NCI-H526 treated with DMSO at 0.1 percent for 48 hours (cell line): ENCODE measurements at places on chromosomes 1 and 21.

DNA sequence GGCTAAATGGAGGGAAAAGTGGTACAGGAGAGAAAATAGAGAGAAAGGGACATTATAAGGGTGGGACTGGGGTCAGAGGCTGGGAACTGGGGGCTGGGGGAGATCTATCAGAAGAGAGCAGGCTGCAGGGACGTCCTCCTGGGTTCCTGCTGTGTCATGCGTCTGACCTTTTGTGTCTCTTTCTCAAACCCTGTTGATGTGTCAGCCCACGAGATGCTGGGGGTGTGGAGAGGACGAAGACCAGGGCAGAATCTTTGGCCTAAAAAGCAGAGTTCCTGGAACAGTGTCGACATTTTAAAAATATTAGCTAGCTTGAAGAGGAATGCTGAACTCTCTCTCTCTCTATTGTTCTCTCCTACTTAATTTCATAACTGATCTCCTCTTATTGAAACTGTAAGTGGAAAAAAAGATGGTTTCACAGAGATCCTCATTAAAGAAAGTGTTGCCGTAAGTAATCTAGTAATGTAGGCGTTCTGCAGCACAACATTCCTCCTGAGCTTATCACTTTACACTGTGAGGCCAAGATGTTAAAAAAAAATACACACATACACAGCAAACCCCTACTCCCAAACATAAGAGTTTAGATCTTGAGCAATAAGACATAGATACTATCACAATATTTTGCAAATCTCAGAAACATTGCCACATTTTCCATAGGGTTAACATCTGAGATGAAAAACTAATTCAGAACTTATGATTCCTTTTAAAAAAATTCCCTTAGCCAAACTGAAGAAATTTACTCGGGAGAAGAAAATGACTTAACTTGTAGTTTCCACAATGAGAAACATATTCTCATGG lies 52.6 kb downstream of the RUNX1 start:
- no peak for DNase-seq

GRCh38 chr1:210445485-210445884 lies 116.8 kb downstream of the HHAT start:
- DNase-seq, result no peak

GRCh38 chr1:52668711-52669110 lies 29.4 kb downstream of the COA7 start:
- DNase-seq, result no peak

DNA sequence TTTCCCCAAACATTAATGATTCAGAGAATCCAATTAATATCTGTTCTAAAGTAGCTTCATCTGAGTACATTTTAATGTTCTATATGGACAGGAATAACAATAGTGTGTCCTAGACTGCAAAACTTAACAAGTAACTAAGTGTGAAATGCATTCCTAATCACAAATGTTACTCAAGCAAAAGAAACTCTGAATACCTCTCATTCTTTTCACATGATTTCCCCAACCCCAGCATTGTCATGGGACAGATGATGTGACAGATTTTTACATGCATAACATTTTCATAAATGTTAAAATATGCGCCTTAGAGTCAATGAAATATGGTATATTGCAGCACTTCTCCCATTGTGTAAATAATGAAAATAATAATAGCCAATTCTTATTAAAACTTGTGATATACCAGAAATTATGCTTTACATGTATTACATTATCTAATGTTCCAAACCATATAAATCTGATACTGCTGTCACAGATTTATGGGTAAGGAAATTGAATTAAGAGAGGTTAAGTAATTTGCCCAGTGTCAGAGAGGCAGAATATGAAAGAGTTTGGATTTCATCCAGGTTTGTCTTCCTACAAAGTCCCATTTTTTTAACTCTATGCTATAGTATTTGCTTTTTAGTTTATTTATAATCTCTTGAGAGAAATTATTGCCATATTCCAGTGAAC lies 269.4 kb downstream of the LRRC7 start:
- no peak for DNase-seq

DNA sequence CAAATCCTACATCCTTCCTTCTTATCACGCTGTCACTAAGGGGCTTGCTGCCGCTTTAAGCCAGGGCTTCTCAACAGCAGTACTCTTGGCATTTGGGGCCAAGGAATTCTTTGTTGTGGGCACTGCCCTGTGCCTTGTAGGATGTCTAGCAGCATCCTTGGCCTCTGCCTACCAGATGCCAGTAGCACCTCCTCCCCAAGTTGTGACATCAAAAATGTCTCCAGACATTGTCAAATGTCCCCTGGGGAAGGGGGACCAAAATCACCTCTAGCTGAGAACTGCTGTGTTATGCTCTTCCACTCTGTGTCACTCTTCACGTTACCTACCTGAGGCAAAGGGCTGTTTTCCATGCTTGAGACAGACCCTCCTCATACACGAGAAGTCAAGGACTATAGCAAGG lies 400.3 kb upstream of the POU3F1 start:
- no peak for DNase-seq

- DNase-seq, result no peak
These were observed 90.1 kb downstream of the TMEM53 start for GRCh38 chr1:44584167-44584566.

- no peak for DNase-seq
These were observed 8.7 kb downstream of the TIE1 start for GRCh38 chr1:43309405-43310025.

DNA sequence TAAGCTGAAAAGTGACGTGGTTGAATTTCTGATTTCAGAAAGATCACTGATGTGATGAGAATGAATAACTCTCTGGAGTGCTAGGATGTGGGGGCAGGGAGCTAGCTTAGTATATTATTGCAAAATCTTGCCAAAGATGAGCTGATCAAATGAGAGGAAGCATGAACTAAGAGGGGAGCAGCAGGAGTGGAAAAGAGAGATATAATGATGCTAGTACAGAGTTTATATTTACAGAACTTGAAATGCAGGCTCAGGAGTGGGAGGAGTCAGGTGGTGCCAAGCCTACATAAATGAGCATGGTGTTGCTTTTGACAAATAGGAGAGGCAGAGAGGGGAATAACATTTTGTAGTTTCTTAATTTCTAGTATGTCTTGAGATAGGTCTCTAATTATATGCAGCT lies 38.1 kb upstream of the NBL1 start:
- DNase-seq, result no peak

- DNase-seq, result no peak
These were observed 11.7 kb downstream of the COL6A2 start for GRCh38 chr21:46109313-46110221.

DNA sequence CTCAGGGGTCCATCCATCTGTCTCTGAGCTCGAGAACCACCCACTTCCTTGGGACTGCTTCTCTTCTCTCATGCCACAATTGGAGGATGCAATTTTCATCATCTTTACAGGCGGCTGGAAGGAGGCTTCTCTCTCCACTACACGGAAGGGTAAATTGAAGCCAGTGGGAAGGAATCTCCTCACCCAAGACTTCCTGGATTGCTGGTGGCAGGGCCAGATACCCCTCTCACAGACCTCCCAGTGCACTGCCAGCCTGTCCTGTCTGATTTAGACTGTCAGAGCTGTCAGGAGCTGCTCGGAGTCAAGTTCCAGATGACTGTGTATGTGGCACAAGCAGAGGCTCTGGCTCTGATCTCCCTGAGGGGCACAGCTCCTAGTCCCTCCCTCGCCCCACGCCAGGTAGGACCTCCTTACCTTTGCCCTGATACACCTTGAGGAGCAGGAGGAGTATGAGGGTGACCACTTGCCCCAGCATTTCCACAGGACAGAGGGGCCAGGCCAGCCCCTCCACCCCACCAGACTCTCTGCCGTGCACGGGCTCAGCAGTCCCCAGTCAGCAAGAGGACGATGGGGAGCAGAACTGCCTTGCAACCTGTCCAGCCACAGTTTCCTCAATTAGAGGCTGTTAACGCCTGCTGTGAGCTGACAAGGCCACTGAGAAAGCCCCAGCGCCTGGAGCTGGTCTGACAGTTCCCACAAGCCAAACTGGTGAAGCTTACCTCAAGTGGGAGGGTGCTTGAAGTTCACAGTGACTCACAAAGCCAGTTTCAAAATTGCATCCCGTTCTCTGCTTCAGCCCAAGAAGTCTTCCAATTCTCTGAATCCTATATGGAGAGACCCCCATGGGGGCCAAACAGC lies at the start of gene CD244:
Gene CD244, minus strand, starts transcription at position 685 of the 858 bp plus-strand sequence. Its CDS starts 210 bp downstream, at position 475.
- DNase-seq, result no peak

DNA sequence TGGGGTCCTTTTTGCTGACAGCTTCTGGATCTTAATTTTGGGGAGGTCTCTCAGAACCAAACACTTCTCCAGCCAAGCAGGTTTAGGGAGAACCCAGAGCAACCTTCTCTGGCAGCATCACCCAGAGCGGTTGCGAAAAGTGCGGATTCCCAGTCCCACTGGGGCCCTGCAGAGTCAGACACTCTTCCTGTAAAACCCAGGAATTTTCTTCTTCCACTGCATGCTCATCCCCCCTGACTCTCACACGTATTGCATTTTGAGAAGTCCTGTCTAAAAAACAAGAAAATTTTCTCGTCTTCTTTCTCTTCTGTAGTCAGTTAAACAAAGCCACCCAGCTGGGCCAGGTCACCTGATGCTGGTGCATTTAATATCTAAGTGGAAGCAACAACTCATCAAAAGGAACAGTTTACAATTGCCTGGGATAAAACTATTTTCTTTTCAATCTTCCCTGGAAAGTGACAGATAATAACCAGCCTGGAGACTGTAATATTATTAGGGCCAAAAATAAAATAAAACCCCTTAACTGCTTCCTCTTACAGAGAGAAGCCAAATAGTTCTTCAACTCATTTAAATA lies 156.0 kb downstream of the IGSF21 start:
- DNase-seq, result no peak

DNA sequence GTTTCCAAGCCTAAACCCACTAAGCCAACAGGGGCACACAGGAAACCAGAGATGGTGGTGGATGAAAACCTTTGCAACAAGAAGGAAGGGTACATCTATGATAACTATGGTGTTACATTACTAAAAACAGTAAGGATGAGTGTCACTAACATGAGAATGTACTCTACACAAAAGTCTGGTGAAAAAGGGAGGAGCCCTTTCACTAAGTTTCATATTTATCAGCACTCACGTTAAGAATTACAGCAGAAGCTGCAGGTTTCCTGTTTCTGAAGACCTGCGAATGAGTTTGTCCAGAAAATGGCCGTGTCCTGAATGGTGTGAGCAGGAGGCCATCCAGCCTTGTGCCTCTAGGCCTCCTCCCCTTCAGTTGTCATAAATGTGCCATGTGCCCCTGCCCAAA lies 17.8 kb downstream of the ABCG1 start:
- no peak for DNase-seq

GRCh38 chr21:45556645-45557615 lies 14.7 kb upstream of the SLC19A1 start:
- DNase-seq, result no peak
